CD4-positive, alpha-beta memory T cell (primary cell): ENCODE measurements at places on chromosomes 11 and 22.
A peak's percentile ranks its signal among the peaks of the same experiment; 100 is the strongest.

DNA sequence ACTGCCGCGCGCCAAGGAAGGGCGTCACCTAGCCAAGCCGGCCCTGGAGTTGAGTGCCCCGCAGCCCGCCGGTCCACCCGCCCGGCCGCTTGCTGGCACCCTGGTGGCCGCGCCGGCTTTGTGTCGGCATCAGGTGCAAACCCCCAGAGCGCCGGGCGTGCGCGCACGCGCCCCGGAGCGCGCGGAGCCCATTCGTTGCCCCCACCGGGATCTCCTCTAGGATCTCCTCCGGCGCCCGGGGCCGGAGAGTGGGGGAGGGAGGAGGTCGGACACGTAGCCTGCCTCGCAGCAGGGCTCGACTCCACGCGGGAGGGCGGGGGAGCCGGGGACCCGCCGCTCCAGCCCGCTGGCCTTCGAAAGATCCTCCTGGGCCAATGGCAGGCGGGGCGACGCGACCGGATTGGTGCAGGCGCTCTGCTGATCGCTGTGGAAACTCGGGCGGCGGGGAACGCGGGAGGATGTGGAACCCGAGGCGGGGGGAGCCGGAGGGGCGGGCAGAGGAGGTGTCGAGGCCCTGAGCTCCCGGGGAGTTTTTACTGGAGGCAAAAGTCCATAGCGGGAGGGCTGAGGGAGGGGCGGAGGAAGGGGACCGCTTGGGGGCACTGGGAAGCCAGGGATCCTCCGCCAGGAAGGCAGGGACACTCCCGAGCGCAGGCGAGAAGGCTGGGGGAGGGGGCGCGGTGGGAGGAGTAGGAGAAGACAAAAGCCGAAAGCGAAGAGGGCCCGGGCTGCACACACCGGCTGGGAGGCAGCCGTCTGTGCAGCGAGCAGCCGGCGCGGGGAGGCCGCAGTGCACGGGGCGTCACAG lies at the start of gene FADS2:
Gene FADS2 (plus strand): TSS at position 730 of the 808 bp plus-strand sequence. CDS start 91 bp downstream, outside the sequence.
- peak; percentile 50 for DNase-seq

DNA sequence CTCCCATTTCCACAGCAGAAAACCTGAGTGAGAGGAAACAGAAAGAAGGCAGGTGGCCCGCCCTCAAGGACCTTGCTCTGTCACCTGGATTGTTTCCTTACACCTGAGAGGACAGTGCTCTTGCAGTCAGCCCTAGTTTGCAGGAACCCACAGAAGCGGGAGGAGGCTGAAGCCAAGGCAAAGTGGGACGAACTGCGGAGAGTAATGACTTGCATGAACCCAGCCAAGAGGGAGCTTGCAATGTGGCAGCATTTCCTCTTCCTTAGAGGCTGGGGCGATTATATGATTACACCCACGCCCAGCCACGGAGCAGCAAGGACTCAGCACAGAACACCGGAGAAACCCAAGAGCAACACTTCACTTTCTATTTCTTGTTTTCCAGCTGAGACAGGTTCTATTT lies 102.6 kb downstream of the SPON1 start:
- DNase-seq, result no peak

GRCh38 chr22:30582788-30583545 lies 8.5 kb upstream of the GAL3ST1 start:
- no peak for DNase-seq

DNA sequence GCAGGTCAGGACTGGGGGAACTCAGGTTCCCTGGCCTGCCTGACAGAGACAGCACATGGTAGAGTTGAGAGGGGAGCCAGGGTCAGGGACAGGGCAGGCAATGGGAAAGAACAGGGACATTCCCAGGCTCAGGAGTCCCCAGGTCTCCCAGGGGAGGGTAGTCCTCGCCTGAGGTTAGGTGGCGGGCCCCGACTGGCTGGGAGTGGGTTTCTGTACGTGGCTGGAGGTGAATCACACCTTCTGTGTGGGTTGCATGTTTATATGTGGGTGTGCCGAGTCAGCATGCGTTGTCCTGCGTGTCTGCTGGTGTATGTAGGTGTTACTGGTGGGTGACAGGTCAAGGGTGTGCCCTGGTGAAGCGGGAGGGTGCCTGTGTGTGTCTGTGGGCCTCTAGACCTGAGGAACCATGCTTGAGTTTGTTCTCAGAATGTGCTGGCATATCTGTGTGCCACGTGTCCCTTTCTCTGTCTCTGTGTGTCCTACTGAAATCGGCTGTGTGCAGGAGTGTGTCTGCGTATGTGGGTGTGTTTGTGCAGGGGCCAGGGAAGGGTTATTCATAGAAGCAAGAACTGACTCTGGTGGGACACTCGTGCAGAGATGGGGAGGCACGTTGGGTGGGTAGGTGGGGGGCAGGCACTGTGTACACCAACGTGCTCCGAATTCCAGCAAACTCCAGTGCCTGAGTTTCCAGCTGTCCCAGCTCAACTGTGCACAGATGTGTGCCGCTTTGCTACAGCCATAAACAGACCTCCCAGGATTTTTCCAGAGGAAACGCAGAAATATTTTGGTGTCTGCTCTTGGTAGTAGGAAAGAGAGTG lies 23.8 kb upstream of the OAF start:
- no peak for DNase-seq

DNA sequence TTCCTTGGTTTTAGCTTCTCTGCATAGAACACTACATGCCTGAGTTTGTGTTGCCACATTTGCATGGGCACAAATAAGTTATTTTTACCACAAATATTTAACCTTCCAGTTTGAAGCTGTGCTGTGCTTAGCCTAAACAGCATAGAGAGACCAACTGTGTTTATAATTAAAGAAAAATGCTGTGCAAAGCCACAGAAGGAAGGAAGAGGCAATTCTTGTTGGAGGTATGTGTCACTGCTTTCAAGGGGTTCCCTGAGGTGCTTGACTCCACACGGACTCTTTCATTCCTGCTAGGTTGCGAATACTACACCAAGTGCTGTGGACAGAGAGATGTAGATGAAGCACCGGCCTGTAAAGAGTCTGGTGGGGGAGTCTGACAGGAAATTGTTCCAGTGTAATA lies 47.6 kb upstream of the OLFML1 start:
- DNase-seq, result no peak

- DNase-seq, result no peak
Measured at GRCh38 chr22:24099666-24100065, 81.6 kb upstream of the SUSD2 start.

DNA sequence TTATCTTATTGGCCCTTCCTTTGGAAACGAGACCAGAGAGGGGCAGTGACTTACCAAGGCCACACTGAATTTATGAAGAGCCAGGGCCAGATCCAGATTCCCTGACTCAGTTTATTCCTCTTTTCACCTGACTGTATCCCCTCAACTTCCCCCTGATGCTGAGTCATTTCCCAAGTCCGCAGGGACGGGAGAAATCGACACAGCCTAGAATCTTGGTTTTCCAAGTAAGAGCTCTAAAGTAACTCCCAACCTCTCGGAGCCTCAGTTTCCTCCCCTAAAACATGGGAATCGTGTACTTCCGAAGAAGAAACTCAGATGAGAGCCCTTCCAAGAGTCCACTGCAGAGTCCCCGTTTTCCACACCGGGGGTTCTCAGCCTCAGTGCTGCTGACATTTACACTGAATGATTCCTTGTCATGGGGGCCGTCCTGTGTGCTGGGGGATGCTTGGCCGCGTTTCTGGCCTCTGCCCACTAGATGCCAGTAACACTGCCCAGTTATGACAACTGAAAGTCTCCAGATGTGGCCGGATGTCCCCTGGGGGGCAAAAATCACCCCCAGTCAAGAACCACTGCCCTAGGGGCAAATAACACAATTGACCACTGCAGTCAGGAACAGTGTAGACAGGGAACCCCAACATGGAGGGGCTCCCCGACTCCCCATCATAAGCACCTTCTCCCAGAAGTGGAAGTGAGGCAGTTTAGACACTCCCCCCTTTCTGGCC lies 11.2 kb downstream of the MPST start:
- DNase-seq, result no peak

- DNase-seq, result no peak
Measured at GRCh38 chr11:114311946-114312345, 15.7 kb downstream of the NNMT start.

DNA sequence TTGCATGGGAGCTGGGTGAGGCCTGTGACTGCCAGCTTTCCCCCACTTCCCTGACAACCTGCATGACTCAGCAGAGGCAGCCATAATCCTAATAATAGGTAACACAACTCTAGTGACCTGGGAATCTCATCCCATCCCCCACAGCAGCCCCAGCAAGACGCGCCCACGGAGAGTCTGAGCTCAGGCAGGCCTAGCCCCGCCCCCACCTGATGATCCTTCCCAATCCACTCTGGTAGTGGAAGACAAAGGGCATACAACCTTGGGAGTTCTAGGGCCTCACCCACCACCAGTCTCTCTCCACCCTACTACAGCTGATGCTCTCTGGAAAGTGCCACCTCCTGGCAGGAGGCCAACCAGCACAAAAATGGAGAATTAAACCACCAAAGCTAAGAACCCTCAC lies 60.3 kb downstream of the CWF19L2 start:
- DNase-seq, result no peak

DNA sequence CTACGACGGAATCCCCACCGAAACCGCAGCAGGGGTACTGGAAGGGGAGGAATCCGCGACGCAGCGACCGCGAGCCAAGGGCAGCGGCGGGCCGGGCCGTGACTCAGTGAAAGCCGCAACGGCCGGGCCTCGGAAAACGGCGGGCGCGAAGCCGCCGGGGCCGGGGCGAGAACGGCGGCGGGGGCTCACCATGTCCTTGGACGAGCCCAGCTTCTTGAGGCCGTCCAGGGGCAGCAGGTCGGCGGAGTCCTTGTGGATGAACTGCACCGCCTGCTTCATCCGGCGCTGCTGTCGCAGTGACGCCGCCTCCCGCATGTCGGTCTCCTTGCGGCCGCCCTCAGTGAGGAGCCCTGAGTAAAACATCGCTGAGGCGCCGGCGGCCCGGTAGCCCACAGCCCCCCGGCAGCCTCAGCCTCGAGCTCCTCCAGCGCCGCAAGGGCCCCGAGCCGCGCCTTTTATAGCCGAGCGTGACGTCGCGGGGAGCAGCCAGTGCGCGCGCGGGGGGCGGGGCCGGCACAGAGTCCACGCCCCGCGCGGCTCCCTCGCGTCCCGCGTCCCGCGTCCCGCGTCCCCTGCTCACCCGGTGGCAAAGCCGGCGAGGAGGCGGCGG lies at the start of gene NRIP3:
Gene NRIP3 (minus strand): TSS at position 429 of the 610 bp plus-strand sequence. CDS start 66 bp downstream, at position 363.
- DNase-seq, result peak; percentile 79

DNA sequence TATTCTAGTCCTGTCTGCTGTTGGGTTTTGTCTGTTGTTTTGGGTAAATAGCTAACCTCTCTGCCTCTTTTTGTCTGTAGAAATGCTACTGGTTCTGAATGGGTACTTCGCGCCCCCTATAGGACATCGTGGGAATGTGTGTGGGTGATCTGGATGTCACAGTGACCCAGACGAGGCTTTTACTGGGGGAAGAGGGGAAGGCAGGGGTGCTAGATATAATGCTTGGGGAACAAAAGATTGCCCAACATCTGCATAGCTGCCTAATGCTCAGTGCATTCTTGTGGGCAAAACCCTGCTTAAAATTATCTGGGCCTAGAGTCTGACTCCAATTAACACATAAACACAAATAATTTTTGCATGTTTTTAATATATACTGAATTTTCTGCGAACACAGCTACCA lies 57.7 kb downstream of the BMAL1 start:
- DNase-seq, result peak; percentile 71

DNA sequence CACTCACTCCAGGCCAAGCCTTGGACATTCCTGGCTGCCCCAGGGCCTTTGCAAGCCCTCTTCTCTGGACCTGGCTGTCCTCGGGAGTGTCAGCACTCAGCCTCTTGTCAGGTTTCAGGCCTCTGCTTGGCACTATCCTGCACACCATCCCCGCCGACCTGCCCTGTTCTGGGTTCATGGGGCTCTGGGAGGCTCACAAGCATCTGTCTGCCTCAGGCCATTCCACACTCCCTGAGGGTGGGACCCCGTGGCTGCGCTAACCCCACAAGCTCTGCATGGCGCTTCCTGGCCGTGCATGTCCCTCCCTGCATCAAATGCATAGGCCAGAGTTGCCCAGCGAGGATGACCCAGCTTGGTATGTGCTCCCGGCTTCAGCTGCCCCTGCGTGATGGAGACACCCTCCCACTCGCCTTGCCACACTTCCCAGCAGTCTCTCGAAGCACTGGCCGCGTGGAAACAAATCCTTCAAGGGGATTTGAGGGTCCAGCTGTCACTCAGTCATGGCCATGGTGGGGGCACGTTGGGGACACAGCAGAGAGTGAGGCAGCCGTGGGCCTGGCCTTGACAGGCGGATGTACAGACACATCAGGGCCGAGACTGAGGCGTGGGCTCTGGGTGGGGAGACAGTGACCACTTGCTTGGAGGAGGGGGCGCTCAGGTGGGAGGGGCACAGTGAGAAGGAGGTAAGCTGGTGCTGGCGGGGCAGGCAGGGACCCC lies 87.3 kb downstream of the KCNQ1 start:
- DNase-seq, result no peak

GRCh38 chr11:16738947-16739815 lies 734 bp downstream of the C11orf58 start:
- DNase-seq, result peak; percentile 32

- DNase-seq, result peak; percentile 7
Measured at GRCh38 chr11:93895106-93895862, 44.9 kb upstream of the VSTM5 start.

- DNase-seq, result no peak
Measured at GRCh38 chr11:93984936-93985335, 36.2 kb upstream of the HEPHL1 start.

GRCh38 chr11:82639251-82639650 lies 94.4 kb downstream of the FAM181B start:
- DNase-seq, result no peak
